Left lung (tissue), 14 donors: ENCODE measurements at places on chromosomes 3 and 15. TPM values are rescaled to one million over a fixed set of nuclear protein-coding genes. Genes with fewer than 3 reads are reported as not detected.

DNA sequence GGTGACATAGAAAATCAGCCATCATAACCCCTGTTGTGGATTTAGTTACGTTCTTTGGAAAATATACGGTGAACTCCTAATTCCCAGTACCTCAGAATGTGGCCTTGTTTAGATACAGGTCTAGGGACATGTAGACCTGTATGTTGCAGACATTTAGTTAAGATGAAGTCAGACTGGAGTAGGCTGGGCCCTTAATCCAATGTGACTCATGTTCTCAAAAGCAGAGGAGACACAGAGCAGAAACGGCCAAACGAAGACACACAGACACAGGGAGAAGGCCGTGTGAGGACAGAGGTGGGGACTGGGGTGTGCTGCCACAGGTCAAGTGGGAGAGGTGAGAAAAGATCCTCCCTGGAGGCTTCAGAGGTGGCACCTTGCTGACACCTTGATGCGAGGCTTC, 119.0 kb upstream of the PROK2 start:
- no peaks in the 10 kb centered on the region for H3K27me3 ChIP-seq
- H3K36me3 ChIP-seq = no peaks in the 10 kb centered on the region
- no peak for DNase-seq
- no peak overlapping the region for H3K4me3 ChIP-seq
- peaks cover 47% of the 10 kb centered on the region for H3K4me1 ChIP-seq

DNA sequence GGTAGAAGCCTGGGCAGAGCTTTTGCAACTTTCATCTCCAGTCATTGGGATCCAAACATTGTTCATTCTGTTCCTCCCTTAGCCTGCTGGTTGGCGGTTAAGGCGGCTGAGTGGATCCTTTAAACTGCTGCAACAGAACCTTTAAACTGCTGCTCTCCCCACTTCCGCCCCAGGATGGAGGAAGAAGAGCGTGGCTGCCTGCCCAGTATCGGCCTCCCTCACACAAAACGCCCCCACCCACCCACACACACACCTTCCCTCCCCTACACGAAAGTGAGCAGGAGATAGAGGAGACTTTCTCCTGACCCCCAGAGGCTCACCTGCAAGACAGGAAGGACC, 460 bp upstream of the ZMAT3 start:
- H3K36me3 ChIP-seq = no peaks in the 10 kb centered on the region
- peak overlapping the region; percentile 85 for H3K27ac ChIP-seq
- no peaks in the 10 kb centered on the region for H3K27me3 ChIP-seq
- peak overlapping the region; percentile 77 for H3K4me3 ChIP-seq

DNA sequence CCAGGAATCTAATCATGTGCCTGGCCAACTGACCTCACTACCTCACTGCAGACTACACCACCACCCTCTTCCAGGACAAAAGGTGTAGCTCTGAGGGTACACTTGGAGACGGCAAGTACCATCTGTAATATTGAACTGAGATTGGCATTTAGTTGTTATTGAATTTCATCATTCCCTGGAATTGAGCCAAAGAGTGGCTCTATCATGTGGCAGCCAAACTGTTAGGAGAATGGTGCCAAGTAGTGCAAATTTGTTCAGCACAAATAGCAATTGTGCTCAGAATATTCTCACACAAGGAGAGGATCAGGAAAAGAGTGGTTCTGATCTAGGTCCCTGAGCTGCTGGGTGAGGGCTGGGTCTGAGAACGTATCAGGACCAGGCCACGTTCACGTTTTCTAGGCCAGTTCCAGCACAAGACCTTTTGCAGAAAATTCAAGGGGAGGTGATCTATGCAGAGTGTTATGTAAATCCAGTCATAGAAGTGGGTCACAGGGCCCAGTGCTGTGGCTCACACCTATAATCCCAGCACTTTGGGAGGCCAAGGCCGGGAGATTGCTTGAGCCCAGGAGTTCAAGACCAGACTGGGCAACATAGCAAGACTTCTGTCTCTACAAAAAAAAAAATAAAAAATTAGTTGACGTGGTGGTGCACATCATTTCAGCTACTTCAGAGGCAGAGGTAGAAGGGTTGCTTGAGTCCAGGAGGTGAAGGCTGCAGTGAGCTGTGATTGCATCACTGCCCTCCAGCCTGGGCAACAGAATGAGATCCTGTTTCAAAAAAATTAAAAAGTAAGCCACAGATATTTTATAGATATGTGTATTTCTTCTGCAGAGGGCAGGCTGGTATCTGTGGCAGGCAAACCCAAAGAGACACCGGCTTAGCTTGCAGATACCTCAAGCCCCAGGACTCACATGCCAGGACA, 31.9 kb upstream of the CFAP161 start:
- no peak for DNase-seq
- no peak overlapping the region for H3K4me3 ChIP-seq
- H3K27ac ChIP-seq = no peak overlapping the region
- H3K4me1 ChIP-seq = no peaks in the 10 kb centered on the region
- no peaks in the 10 kb centered on the region for H3K36me3 ChIP-seq

DNA sequence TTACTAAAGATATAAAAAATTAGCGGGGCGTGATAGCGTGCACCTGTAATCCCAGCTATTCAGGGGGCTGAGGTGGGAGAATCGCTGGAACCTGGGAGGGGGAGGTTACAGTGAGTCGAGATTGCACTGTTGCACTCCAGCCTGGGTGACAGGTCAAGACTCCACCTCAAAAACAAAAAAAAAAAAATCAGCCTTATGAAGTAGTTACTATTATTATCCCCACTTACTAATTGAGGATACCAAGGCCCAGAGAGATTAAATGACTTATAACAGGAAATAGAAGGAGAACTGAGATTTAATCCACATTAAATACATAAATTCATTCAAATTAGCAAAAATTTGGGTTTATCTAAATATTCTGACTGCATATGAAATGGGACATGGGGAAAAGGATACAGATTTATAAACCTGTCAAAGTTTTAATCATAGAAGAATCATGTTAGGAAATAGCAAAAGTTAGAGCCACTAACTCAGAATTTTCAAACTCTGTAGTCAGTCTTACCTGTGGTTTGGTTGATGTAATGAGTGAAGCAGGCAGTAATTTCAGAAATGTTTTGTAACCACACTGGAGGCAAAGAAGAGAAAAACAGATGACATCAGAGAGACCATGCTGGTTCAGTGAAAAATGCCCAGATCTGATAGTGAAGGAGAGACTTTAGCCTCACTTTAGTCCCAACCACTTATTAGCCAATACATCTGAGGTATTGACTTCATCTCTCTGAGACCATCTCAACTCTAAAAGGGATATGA, 25.0 kb upstream of the ACAP2 start:
- H3K27me3 ChIP-seq = no peaks in the 10 kb centered on the region
- no peak for DNase-seq
- no peaks in the 10 kb centered on the region for H3K36me3 ChIP-seq
- H3K4me3 ChIP-seq = no peak overlapping the region

DNA sequence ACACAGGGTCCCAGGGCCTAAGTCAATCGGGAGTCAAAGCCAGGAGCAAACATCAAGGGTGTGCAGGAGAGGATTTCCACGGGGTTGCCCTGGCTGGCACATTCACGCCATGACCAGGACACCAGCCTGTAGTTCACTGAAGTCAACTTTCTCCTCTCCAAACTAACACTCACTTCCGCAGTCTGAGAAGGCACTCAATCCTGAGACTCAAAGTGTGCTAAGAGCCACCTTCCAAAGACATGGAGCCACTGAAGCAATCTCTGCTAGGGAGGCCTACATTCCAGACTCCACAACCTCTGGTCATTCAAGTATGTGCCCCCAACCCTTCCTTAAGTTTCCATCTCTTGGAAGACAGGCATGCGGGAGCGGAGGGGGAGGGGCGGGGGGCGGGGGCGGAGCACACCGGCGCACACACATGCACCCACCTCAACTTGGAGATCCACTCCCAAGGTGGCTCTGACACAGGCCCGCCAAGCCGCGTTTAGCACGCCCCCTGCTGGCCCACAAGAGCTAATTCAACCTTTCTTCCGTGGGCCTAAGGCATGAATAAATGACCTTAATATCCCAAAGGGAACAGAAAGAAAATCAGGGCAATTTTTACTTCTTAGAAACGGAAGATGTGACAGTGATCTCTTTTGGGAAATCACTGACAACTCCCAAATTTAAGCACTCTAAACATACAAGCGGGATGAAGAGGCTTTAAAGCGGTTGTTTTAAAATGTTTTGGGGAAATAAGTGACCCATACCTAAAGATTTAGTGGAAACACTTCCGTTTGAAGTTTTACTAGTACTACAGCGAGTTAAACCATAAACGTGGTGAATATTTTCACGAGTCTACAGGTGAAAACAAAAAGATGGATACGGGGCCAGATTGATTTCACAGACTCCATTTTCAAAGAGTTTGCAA, 162.5 kb upstream of the CHRNA7 start:
- DNase-seq = no peak
- no peaks in the 10 kb centered on the region for H3K36me3 ChIP-seq
- peaks cover 11% of the 10 kb centered on the region for H3K4me1 ChIP-seq
- no peak overlapping the region for H3K4me3 ChIP-seq
- H3K27me3 ChIP-seq = no peaks in the 10 kb centered on the region

DNA sequence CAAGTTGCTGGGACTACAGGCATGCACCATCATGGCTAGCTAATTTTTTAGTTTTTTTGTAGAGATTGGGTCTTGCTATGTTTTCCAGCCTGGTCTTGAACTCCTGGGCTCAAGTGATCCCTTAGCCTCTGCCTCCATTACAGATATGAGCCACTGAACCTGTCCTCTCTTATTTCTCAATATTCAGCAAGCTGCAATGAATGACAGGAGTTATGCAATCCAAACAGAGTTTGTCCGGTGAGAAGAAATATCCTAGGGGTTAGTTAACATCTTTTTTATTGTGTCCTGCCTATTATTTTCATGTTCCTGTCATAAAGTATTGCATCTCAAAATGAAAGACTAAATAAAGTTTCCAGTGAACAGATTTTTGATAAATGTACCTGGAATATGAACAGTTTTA, 1161.4 kb downstream of the OTOL1 start:
- H3K4me3 ChIP-seq = no peak overlapping the region
- no peak overlapping the region for H3K27ac ChIP-seq
- DNase-seq = no peak

GRCh38 chr15:29934251-29934650, 112.0 kb upstream of the TJP1 start:
- no peak overlapping the region for H3K27ac ChIP-seq
- no peak for DNase-seq
- no peak overlapping the region for H3K4me3 ChIP-seq

DNA sequence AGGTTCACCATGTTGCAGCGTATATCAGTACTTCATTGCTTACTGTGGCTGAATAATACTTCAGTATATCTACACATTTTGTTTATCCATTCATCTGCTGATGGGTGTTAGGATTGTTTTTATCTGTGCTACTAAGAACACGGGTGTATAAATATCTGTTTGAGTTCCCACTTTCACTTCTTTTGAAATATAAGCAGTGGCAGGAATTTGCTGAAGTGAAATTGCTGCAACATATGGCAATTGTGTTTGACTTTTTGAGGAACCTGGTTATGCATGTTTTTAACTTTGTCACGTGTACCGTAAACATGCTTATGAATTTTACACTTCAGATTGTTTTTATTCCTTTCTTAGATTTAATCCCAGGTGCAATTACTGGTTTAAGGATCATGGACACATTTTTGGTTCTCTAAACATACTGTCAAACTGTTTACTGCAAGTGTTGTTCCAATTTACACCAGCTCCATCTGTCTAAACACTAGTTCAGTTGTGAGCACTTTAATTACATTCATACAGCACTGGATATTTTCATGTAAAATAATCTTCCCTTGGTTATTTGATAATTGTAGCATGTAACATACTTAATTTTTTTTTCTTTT, 23.1 kb downstream of the TRAK1 start:
- H3K36me3 ChIP-seq = no peaks in the 10 kb centered on the region
- no peak for DNase-seq
- H3K27me3 ChIP-seq = no peaks in the 10 kb centered on the region
- peaks cover 54% of the 10 kb centered on the region for H3K4me1 ChIP-seq

- H3K4me3 ChIP-seq = no peak overlapping the region
- no peaks in the 10 kb centered on the region for H3K36me3 ChIP-seq
- H3K27ac ChIP-seq = no peak overlapping the region
- peaks cover 5% of the 10 kb centered on the region for H3K4me1 ChIP-seq
Observed at GRCh38 chr3:171811913-171812335, 1.6 kb upstream of the PLD1 start.

DNA sequence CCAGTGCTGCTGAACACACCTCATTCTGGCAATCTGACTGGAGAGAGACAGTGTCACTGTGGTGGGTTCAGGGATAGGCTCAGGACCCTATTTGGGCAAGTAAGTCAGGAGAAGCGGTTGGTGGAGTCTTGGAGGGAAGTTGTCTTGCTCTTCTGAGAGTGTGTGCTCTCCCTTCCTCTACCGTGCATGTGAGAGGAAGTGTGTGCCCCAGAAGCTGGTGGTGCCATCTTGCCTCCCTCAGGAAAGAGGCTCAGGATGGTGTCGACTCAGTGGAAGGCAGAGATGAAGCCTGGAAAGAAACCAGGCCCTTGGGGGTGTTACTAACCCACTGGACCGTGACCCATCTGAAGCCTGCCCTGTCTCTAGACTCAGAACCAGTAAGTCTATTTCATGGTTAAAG, 6.8 kb upstream of the RARRES1 start:
- no peak overlapping the region for H3K4me3 ChIP-seq
- H3K4me1 ChIP-seq = no peaks in the 10 kb centered on the region
- DNase-seq = no peak
- H3K36me3 ChIP-seq = no peaks in the 10 kb centered on the region

DNA sequence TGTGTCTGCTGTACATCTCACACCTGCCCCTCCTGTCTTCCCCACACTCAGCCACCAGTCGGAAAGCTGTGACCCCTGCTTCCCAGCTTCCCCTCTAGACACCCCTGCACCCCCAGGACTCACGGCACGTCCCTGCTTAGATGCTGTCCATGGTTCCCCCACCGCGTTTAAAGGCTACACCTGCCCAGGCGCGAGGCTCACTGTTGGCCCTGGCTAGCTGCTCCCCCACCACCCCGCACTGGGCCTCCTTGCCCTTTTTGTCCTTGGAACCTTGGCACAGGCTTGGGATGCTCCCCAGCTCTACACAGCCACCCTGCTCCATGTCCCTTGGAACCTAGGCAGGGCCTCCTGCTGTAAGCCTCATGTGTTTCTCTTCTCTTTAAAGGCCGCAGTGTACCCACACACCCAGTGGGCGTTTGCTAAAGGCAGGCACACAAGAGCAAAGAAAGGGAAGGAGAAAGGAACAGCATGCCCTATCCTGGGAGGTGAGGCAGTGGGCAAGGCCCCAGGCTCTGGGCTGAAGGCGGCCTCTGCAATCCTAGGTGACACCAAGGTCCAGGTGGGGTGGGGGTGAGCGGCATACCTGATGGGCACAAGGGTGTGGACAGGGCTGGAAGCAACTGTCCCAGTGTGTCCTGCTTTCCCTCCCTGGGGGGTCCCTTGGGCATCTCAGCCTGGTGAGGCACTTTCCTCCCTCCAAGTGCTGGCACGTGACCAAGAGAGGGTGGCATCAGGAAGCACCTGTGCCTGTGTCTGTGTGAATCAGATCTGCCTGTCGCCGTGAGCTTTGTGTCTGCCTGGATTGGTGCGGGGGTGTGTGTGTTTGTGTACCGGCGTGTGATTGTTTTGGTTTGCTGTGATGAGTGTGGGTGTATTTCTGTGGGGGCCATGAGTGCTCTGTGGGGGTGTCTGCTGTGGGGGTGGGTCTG, 54.4 kb downstream of the TPRA1 start:
- no peak overlapping the region for H3K27ac ChIP-seq
- no peaks in the 10 kb centered on the region for H3K4me1 ChIP-seq
- no peaks in the 10 kb centered on the region for H3K27me3 ChIP-seq
- DNase-seq = peak; percentile 64
- no peak overlapping the region for H3K4me3 ChIP-seq

Gene DUOX1
- 11.5 TPM for polyA plus RNA-seq

Gene CCDC54
- polyA plus RNA-seq = 0.13 TPM

Gene CMTM8
- polyA plus RNA-seq = 13.9 TPM

Gene KNG1
- 0.26 TPM for polyA plus RNA-seq
